ENCODE measurements at places on chromosomes 7 and 10. TPM values are rescaled to one million over a fixed set of nuclear protein-coding genes. Genes with fewer than 3 reads are reported as not detected.
A peak's percentile ranks its signal among the peaks of the same experiment; 100 is the strongest.

The IRF5 gene
- total RNA-seq: 16.5 TPM

The FAM25A gene
- 2.7 TPM for total RNA-seq

DNA sequence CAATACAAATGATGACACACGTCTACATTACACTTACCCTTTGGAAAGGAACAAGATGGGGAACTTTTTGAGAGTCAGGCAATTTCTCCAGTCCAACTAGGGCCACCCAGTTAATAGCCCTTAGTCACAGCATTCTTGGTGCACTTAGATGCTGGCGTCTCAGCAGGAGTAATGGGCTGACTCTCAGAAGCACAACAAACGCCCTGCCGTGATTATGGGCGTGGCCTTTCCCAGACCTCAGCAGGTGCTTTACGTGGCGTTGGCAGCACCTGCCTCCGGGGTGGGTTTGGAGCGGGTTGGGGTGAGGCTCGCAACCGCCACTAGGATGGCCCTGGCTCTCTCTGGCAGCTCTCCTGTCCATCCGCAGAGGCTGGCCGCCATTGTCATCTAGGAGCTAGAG is 147.6 kb upstream of the SHH start:
- peak; percentile 93 for DNase-seq
- peak overlapping the region; percentile 8 for H3K4me3 ChIP-seq
- H3K4me1 ChIP-seq: peaks cover 66% of the 10 kb centered on the region
- H3K36me3 ChIP-seq: no peaks in the 10 kb centered on the region

DNA sequence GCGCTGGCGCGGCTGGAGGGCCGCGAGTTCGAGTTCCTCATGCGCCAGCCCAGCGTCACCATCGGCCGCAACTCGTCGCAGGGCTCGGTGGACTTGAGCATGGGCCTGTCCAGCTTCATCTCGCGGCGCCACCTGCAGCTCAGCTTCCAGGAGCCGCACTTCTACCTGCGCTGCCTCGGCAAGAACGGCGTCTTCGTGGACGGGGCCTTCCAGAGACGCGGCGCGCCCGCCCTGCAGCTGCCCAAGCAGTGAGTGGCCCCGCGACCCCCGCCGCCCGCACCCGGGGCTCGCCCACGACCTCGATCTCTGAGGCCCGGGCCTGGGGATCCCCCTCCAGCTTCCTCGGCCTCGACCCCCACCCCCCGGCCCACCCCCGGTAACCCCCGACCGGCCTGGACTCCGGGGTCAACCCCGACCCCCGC is 537 bp downstream of the FOXK1 start:
- H3K27ac ChIP-seq: peak overlapping the region; percentile 91
- peak overlapping the region; percentile 91 for H3K4me3 ChIP-seq
- no peak for DNase-seq
- peaks cover 10% of the 10 kb centered on the region for H3K4me1 ChIP-seq
- peaks cover 13% of the 10 kb centered on the region for H3K36me3 ChIP-seq
- no peaks in the 10 kb centered on the region for H3K27me3 ChIP-seq

DNA sequence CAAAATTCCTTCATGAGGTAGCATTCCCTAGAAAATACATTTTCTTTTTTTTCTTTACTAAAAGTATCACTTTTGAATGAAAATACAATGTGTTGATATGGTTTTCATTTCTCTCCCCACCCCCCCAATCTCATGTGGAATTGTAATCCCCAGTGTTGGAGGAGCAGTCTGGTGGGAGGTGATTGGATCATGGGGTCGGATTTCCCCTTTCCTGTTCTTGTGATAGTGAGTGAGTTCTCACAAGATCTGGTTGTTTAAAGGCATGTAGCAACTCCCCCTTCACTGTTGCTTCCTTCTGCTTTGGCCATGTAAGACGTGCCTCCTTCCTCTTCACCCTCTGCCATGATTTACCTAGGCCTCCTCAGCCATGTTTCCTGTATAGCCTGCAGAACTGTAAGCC is 790.3 kb upstream of the KCND2 start:
- DNase-seq: no peak
- peaks cover 9% of the 10 kb centered on the region for H3K4me1 ChIP-seq
- H3K4me3 ChIP-seq: no peak overlapping the region
- no peaks in the 10 kb centered on the region for H3K36me3 ChIP-seq
- H3K27me3 ChIP-seq: no peaks in the 10 kb centered on the region

- H3K4me1 ChIP-seq: peaks cover 3% of the 10 kb centered on the region
- no peaks in the 10 kb centered on the region for H3K36me3 ChIP-seq
- no peaks in the 10 kb centered on the region for H3K27me3 ChIP-seq
- H3K27ac ChIP-seq: no peak overlapping the region
- H3K4me3 ChIP-seq: no peak overlapping the region
- DNase-seq: no peak
Observed at GRCh38 chr7:50358041-50358705, 53.7 kb downstream of the IKZF1 start.

Measured in HCT116 (cell line).